ENCODE measurements at places on chromosomes 16 and 17.

DNA sequence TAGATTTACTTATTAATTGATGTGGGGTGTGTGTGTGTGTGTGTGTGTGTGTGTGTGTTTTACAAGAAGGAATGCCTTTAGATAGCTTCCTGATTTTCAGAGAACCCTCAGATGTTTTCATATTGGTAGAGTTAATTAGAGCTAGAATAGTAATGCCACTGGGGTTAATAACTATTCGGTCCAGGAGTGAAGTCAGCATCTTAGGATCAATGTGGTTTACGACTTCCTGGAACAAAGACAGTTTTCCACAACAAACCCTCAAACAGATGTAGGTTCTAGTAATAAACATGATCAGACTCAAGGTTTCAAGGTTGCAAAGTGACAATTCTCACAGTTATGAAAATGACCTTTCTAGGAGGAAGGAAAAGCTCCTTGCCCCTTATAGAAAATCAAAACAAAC, 12.2 kb upstream of the SLC52A1 start:
- DNase-seq, result no peak

DNA sequence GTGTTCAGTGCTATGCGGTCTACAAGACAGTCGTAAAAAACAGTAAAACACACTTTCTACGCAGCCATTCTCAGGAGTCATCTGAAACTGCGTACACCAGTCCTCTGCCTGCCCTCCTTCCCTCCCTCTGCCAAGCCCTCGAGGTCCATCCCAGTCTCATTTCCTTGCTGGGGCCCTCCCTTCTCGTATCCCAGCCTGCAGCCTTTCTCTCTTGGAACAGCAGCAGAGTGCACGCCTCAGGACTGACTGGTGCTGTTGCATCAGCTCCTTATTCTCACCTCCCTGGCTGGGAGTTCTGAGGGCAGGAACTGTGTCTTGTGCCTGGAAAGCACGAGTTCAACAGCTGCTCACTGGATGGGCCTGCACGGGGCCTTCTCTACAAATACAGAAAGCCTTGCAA, 12.5 kb downstream of the FAHD1 start:
- DNase-seq, result no peak

- DNase-seq, result no peak
Observed at GRCh38 chr17:64551461-64551860, 44.7 kb downstream of the CEP95 start.

DNA sequence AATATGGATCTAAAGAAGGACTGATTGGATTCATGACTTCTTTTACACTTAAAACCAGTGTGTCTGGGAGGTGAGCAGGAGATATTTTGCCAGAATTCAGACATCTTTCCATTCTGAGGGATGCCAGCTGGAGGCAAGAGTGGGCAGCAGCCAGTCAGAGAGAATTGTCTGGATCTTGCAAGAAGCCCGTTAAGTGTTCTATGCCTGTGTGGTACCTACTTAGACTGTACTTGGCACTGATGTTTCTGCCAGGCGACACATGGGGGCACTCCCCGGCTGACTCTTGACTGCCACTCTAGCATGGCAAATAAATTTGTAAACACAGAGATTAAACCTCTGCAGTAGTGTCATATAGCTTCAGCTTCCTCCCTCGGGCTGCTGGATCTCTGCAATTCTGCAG, 247.7 kb downstream of the UTP18 start:
- DNase-seq, result no peak

DNA sequence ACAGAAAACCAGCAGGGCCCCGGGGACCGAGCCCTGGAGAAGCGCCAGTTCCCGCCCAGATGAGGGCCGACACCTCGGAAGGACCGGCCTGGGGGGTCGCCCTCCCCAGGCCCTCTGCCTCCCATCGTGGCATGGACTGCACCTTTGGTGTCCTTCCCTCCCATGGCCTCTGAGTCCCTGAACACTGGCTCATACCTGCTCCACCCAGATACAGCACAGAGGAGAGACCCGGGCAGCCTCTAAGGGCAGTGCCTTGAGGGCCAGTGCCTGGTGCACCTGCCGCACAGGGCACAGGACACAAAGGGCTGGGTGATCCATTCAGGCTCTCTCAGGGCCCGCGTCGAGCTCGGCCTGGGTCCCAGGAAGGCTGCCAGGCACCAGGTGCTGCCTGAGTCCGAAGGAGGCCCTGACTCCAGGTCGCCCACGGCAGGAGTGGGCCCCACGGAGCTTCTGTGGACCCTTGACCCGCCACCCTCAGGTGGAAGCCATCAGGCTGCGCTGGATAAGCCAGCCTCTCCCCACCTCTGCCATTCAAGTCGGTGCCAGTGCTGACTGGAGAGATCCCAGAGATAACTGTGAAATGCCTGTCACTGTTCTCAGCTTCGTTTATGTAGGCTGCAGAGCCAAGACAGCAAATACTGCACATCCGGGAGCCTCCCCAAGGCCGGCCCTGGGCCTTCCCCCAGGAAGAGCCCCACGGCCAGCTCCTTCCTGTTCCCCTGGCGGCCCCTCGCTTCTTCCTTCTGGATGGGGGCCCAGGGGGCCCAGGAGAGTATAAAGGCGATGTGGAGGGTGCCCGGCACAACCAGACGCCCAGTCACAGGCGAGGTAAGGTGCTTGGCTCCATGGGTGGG, at the start of gene ZG16B:
Gene ZG16B (plus strand): TSS at position 803 of the 854 bp plus-strand sequence. CDS start 139 bp downstream, outside the sequence.
- DNase-seq, result no peak
